ENCODE measurements at places on chromosomes 7 and 10. TPM values are rescaled to one million over a fixed set of nuclear protein-coding genes. Genes with fewer than 3 reads are reported as not detected.

Gene ZNF679
- not detected for total RNA-seq

Gene CNPY1
- under 0.01 TPM for total RNA-seq

Gene FBXL13
- total RNA-seq: 6.5 TPM

Gene PKD1L1
- total RNA-seq: under 0.01 TPM
